ENCODE measurements at places on chromosomes 12 and 14. TPM values are rescaled to one million over a fixed set of nuclear protein-coding genes. Genes with fewer than 3 reads are reported as not detected.

The PTPRB gene
- 22.9 TPM for total RNA-seq

The FOXN4 gene
- not detected for total RNA-seq

The TCL1B gene
- not detected for total RNA-seq

DNA sequence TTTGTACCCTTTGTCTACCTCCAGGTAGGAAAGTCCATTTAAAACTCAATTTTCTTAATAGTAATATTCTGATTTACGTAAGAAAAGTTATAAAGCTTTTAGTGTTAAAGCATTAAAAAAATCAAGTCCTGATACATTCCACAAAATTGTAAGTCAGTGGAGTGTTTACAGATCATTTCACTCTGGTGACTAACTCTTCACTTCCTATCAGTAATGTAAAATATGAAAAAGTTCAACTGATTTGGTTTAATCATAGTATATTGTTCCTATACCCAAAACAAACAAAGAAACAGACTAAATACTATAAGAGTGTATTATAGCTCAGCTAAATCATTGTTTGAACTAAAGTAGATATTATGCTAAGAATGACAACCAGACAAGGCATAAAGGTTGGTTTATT lies 85.9 kb downstream of the VEZT start:
- no peaks in the 10 kb centered on the region for H3K4me1 ChIP-seq
- no peak overlapping the region for H3K27ac ChIP-seq
- no peak for DNase-seq
- H3K36me3 ChIP-seq = no peaks in the 10 kb centered on the region
- H3K27me3 ChIP-seq = no peaks in the 10 kb centered on the region

DNA sequence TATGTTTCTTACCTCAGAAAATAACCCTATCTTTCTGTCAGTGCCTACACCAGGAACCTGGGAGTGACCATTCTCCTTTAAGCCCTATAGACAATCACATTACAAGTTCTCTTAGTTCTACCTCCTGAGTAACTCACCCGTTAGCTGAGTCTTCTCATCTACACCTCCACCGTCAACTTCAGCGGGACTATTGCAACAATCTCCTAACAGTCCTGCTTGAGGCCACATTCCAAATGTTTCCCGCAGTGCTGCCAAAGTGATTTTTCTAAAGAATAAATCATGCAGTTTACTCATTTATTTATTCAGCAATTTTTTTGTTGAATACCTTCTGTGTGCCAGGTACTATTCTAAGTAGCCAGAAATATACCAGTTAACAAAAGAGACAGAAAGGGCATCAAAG lies 285.0 kb upstream of the GRIP1 start:
- H3K27ac ChIP-seq = no peak overlapping the region
- H3K4me1 ChIP-seq = no peaks in the 10 kb centered on the region
- no peak overlapping the region for H3K4me3 ChIP-seq
- no peak for DNase-seq

DNA sequence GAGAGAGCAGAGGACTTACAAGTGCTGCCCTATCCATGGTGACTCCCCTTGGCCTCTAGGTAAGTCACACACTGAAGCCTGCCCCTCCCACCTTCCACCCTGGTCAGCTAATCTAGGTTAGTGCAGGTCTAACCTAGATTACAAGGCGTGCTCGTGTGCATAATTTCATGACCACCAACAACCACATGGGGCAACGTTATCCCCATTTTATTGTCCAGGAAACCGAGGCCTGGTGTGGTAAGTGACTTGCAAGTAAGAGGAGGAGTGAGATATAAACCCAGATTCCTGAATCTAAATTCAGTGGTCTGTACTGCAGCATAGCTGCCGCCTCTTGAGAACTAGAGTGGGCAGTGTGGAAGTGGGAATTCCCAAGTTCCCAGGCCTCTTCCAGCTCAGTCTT lies 171.1 kb downstream of the DAD1 start:
- no peaks in the 10 kb centered on the region for H3K4me1 ChIP-seq
- no peaks in the 10 kb centered on the region for H3K27me3 ChIP-seq
- DNase-seq = no peak
- H3K36me3 ChIP-seq = no peaks in the 10 kb centered on the region
- H3K4me3 ChIP-seq = no peak overlapping the region
- H3K27ac ChIP-seq = no peak overlapping the region

DNA sequence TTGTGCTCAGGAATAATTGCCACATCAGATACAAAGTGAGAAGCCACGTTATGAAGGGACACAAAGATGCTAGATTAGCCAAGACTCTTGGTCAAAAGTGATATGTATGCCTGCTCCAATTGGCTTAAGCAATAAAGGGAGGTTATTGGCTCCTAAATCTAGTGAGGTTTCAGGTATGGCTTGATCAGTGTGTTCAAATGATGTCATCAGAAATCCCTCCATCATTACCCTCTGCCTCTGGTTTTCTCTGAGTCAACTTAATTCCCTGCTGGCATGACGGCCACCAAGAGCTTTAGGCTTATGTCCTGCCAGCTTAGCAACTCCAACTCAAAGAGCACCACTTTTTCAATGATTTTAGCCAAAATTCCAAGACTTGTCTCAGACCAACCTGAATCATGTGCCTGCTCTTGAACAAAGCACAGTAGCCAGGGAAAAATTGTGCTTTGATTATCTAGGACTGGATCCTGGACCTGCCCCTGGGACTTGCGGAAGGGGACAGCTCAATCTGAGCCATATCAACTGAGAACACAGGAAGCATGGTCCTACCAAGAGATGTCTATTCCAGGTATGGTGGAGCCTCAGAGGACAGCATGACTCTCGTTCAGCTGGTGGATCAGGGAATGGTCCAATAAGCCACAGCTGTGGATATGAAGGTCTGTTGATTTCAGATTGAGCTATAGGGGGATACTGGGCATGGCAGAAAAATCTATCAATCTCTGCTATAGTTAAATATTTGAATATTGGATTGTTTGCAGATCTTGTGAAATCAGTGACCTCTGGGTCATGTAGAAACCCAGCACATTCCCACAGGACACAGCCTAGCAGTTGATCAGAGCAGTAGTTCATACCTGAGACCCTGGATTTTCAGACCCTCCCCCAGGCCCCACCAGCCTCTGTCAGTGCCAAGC lies 16.1 kb upstream of the P2RX7 start:
- H3K4me3 ChIP-seq = no peak overlapping the region
- no peak for DNase-seq
- H3K36me3 ChIP-seq = no peaks in the 10 kb centered on the region

The TBC1D30 gene
- 7.8 TPM for total RNA-seq

The TPH2 gene
- not detected for total RNA-seq

GRCh38 chr14:95548328-95548929 lies 13.6 kb downstream of the GLRX5 start:
- H3K27me3 ChIP-seq = no peaks in the 10 kb centered on the region
- no peak for DNase-seq
- H3K36me3 ChIP-seq = no peaks in the 10 kb centered on the region
- no peak overlapping the region for H3K27ac ChIP-seq

DNA sequence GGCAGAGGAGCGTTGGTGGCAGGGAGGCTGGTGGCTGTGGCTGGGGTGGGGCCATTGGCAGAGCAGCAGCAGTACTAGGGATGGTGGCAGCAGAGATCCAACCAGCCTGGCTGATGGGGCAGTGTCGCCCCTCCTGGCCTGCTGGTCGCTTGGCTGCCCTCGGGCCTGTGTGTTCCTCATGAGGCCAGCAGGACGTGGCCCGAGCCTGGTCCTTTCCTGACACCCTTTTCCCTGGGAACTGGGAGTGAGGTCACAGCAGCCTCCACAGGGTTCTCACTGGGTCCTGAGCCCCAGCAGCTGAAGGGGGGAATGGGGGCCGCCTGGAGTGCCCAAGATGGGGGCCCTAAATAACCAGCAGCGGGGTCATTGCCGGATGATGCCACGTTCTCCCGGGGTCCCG lies 46.1 kb downstream of the KIF26A start:
- no peaks in the 10 kb centered on the region for H3K27me3 ChIP-seq
- H3K4me1 ChIP-seq = peaks cover 8% of the 10 kb centered on the region
- H3K36me3 ChIP-seq = no peaks in the 10 kb centered on the region
- no peak overlapping the region for H3K27ac ChIP-seq
- DNase-seq = no peak

- H3K4me1 ChIP-seq = no peaks in the 10 kb centered on the region
- no peaks in the 10 kb centered on the region for H3K27me3 ChIP-seq
- no peak overlapping the region for H3K27ac ChIP-seq
- no peaks in the 10 kb centered on the region for H3K36me3 ChIP-seq
Measured at GRCh38 chr12:122032580-122032979, 10.9 kb downstream of the BCL7A start.

DNA sequence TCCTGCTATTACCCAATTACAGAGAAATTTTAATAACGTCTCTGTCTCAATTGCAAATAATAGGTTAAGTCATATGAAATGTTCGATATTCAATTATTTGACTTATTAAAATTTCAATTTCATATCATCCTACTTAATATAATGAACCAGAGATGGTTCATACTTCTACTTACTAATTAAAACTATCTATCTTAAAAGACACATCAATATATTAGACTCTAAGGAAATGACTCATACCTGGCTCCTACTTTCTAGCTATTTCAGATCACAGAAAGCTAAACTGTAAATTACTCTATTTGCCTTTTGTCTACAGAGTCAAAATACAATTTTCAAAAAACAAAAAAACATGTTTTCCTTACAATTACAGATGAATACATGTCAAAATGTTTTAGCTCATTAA lies 99.6 kb downstream of the CAPZA3 start:
- no peaks in the 10 kb centered on the region for H3K36me3 ChIP-seq
- no peak overlapping the region for H3K4me3 ChIP-seq
- no peaks in the 10 kb centered on the region for H3K27me3 ChIP-seq
- no peaks in the 10 kb centered on the region for H3K4me1 ChIP-seq

- H3K27me3 ChIP-seq = no peaks in the 10 kb centered on the region
- no peaks in the 10 kb centered on the region for H3K36me3 ChIP-seq
- no peaks in the 10 kb centered on the region for H3K4me1 ChIP-seq
Measured at GRCh38 chr14:63308723-63309317, 9.9 kb downstream of the GPHB5 start.

- H3K36me3 ChIP-seq = no peaks in the 10 kb centered on the region
- H3K4me3 ChIP-seq = no peak overlapping the region
- DNase-seq = no peak
- peaks cover 12% of the 10 kb centered on the region for H3K27me3 ChIP-seq
- H3K4me1 ChIP-seq = no peaks in the 10 kb centered on the region
Measured at GRCh38 chr14:59882957-59883356, 12.4 kb upstream of the RTN1 start.

DNA sequence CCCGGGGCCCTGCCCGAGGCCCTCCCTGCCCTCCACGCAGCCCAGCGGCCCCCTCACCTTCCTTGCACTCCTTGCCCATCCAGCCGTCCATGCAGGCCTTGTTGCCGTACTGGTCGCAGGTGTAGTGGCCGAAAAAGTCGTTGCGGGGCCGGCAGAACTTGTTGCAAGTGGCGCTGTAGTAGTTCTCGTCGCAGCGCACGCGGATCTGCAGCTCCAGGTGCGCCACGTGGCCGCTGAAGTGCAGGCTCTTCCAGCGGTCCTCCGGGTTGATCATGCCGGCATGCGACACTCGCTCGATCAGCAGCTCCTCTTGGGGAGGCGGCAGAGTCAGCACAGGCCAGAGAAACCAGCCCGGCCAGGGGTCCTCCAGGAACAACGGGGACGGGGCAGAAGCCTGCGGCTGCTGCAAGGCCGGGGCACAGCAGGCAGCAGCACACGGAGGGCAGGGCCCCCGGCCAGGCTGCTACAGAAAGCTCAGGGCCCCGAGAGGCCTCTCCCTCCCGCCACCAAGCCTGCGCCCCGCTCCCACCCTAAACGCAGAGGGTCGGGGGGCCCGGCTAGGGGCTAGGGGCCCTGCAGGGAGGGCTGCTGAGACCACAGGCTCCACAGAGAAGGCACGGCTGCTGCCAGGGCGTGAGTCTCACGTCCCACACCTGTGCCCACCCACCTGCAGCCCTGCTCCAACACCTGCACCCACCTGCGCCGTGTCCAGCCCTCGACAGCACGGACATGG lies 12.7 kb downstream of the JAG2 start:
- no peaks in the 10 kb centered on the region for H3K27me3 ChIP-seq
- no peak overlapping the region for H3K4me3 ChIP-seq
- H3K4me1 ChIP-seq = no peaks in the 10 kb centered on the region
- no peak for DNase-seq

The ZNF384 gene
- 47.8 TPM for total RNA-seq

DNA sequence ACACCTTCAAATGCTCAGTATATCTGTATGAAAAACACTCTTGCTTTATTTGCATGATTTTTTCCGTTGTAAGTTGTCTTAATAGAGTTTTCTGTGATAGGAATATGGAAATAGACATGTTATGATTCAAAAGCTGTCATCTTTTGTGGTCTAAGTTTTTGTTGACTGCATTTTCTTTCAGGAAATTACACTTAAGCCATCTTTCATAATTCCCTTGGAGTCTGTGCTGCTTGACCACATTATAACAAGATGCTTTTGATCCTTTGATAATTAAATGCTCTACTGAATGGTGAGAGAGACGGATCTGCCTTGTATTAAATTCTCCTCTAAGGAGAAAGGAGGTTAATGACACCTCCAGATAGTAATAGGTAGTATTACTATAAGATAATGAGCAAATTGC lies 272.8 kb upstream of the DAAM1 start:
- no peaks in the 10 kb centered on the region for H3K4me1 ChIP-seq
- no peak overlapping the region for H3K27ac ChIP-seq
- no peaks in the 10 kb centered on the region for H3K36me3 ChIP-seq
- H3K4me3 ChIP-seq = no peak overlapping the region

- no peaks in the 10 kb centered on the region for H3K36me3 ChIP-seq
- no peak for DNase-seq
- H3K27ac ChIP-seq = peak overlapping the region; percentile 95
- peaks cover 62% of the 10 kb centered on the region for H3K4me1 ChIP-seq
- H3K27me3 ChIP-seq = no peaks in the 10 kb centered on the region
Measured at GRCh38 chr14:68961781-68962584, 17.1 kb downstream of the ACTN1 start.

GRCh38 chr14:69042299-69042698 lies 63.2 kb upstream of the ACTN1 start:
- H3K4me3 ChIP-seq = no peak overlapping the region
- peak overlapping the region; percentile 71 for H3K27ac ChIP-seq
- peaks cover 58% of the 10 kb centered on the region for H3K4me1 ChIP-seq
- no peaks in the 10 kb centered on the region for H3K27me3 ChIP-seq

DNA sequence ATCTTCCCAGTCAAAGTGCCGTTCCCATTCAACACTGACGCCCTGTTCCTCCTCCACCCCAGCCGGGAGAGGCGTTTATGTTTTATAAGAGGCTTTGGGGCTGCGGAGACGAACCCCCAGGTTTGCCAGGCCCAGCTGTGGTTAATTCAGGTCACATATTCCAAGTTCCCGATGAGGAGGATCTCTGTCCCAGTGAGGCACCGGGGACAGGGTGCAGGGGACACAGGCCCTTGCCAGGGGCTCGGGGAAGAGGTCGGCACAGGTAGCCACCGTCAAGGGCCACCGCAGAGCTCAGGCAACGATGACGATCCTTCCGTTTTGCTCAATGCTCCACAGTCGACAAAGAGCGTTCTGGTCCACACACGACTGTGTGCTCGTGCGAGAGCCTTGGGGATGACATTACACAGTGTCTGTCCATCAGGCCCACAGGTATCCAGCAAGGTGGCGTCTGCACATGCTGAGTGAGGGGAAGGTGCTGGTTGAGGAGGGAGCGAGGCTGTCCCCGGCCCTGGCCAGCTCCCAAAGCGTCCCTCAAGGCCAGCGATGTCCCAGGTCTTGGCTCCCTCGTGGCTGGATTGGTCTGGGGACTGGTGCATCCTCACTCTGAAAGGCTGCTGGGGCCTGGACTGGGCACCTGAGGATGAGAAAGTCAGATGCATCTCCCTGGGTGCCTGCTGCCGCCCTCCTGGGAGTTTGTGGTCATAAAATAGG lies 189.2 kb upstream of the C14orf180 start:
- H3K27me3 ChIP-seq = no peaks in the 10 kb centered on the region
- no peak overlapping the region for H3K27ac ChIP-seq
- no peak overlapping the region for H3K4me3 ChIP-seq
- no peak for DNase-seq
- H3K4me1 ChIP-seq = no peaks in the 10 kb centered on the region

GRCh38 chr12:66309606-66310005 lies 7.3 kb downstream of the HELB start:
- peaks cover 6% of the 10 kb centered on the region for H3K4me1 ChIP-seq
- H3K27ac ChIP-seq = no peak overlapping the region
- no peak for DNase-seq
- H3K36me3 ChIP-seq = no peaks in the 10 kb centered on the region

Measured in transverse colon (tissue), 4 donors.